ENCODE measurements at places on chromosomes 4 and X. TPM values are rescaled to one million over a fixed set of nuclear protein-coding genes. Genes with fewer than 3 reads are reported as not detected.
A peak's percentile ranks its signal among the peaks of the same experiment; 100 is the strongest.

The DGAT2L6 gene
- total RNA-seq, result not detected

The GPR173 gene
- total RNA-seq, result 0.49 TPM

DNA sequence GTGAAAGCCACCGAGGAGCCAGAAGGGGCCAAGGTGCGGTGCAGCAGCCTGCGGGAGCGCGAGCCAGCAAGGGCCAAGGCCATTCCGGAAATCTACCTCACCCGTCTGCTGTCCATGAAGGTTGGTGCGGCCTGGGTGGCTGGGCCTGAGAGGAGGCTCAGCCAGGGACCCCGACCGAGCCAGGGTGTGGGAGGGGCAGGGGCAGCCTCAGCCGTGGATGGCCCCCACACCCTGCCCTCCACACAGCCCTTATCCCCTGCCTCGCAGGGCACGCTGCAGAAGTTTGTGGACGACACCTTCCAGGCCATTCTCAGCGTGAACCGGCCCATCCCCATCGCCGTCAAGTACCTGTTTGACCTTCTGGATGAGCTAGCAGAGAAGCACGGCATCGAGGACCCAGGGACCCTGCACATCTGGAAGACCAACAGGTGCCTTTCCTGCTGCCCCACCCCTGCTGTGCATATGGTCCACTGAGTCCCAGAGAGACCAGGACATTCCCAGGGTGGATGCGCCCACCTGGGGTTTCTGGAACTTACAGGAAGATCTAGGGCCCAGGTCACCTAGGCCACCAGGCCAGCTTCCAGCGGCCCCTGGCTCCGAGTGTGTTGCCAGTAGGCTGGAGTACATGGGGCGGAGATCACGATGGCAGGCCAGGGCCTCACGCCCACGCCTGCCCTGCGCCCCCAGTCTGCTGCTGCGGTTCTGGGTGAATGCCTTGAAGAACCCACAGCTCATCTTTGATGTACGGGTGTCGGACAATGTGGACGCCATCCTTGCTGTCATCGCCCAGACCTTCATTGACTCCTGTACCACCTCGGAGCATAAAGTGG lies 3.4 kb upstream of the SRPK3 start:
- H3K36me3 ChIP-seq, result no peaks in the 10 kb centered on the region
- no peaks in the 10 kb centered on the region for H3K4me1 ChIP-seq
- no peak overlapping the region for H3K4me3 ChIP-seq
- DNase-seq, result no peak
- H3K27me3 ChIP-seq, result no peaks in the 10 kb centered on the region

The IL2 gene
- total RNA-seq, result not detected

The CT45A5 gene
- not detected for total RNA-seq

The FAM236A gene
- total RNA-seq, result not detected

The MAP3K15 gene
- 1.5 TPM for total RNA-seq

GRCh38 chrX:12770440-12770839 lies 20.8 kb upstream of the PRPS2 start:
- no peak overlapping the region for H3K27ac ChIP-seq
- DNase-seq, result no peak
- no peak overlapping the region for H3K4me3 ChIP-seq
- no peaks in the 10 kb centered on the region for H3K36me3 ChIP-seq
- H3K4me1 ChIP-seq, result no peaks in the 10 kb centered on the region

DNA sequence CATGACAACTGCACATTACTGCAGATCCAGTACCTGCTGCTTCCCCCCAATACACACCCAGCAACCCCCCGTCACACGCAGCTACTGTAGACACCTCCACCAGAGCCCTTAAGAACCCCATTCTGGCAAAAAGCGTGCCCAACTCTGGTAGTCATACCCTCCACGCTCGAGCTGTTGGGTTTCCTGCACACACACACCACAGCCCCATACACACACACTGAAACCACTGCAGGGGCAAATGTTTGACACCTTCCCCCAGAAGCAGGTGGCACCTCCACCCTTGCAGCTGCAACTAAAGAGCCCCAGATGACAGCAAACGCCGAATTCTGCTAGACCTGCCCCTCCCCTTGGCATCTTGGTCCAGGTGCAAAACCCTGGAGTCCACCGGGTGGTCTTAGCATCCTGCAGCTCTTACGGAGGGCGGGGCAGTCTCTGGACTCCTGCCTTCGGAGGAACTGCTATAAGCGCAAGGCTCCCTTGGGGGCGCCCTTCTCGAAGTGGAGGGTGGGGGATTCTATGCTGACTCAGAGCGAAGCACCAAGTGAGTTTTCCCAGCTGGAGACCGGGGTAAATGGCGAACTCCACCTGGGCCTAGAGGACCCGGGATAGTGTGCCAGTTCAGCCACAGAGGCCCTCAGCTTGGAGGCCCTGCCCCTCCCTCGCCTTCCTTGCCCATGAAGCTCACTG lies 1.5 kb downstream of the FRMPD3 start:
- no peaks in the 10 kb centered on the region for H3K36me3 ChIP-seq
- no peak overlapping the region for H3K4me3 ChIP-seq
- no peaks in the 10 kb centered on the region for H3K27me3 ChIP-seq
- H3K4me1 ChIP-seq, result no peaks in the 10 kb centered on the region

DNA sequence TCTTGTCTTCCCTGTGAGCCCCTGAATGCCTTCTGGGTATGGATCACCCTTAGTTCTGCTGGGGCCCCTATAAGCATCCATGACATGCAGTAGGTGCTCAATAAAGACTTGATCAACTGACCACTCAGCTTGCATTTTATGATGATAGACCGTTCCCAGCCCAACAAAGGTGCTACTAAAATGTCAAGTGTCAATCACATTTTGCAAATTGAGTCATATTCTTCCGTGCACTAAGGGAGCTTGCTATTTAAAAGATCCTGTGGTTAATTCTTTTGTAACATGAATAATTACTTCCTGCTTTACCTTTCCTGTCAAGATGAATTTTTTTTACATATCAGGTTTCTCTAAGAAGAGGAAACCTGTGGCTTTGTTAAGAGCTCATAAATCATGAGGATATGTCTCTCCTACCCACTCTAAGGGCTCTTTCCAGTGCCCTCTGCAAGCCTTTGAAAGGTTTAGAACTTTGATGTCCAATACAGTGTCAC lies 47.6 kb downstream of the SH3KBP1 start:
- no peaks in the 10 kb centered on the region for H3K27me3 ChIP-seq
- no peak overlapping the region for H3K27ac ChIP-seq
- no peak for DNase-seq
- no peaks in the 10 kb centered on the region for H3K36me3 ChIP-seq
- H3K4me1 ChIP-seq, result peaks cover 2% of the 10 kb centered on the region

The ZFP92 gene
- total RNA-seq, result 2.7 TPM

DNA sequence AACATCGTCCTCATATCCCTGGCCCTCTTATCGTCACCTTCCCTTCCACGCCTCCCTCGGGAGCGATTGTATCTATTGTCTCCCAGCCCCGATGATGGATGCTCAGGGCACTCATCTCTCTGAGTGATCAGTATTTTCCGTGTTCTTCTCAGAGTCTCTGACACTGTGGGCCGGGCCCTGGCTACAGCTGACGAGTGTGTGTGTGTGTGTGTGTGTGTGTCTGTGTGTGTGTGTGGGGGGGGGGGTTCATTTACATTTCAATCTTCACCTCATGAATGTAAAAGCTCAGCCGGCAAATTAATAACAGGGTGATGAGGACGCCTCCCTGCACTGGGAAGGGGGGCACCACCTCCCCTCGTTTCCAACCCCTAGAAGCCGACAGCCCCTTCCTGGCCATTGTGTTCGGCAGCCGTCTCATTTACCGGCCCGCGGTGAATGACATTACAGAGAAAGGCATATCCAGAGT lies 159.5 kb downstream of the SHOX start:
- no peaks in the 10 kb centered on the region for H3K36me3 ChIP-seq
- H3K4me3 ChIP-seq, result no peak overlapping the region
- H3K27ac ChIP-seq, result no peak overlapping the region
- H3K27me3 ChIP-seq, result no peaks in the 10 kb centered on the region
- no peak for DNase-seq

GRCh38 chrX:17369309-17369708 lies 5.7 kb upstream of the NHS start:
- H3K27ac ChIP-seq, result no peak overlapping the region
- no peaks in the 10 kb centered on the region for H3K4me1 ChIP-seq
- DNase-seq, result no peak
- H3K27me3 ChIP-seq, result no peaks in the 10 kb centered on the region
- H3K4me3 ChIP-seq, result no peak overlapping the region

GRCh38 chr4:2432991-2433530 lies 14.3 kb downstream of the CFAP99 start:
- H3K27me3 ChIP-seq, result no peaks in the 10 kb centered on the region
- H3K36me3 ChIP-seq, result no peaks in the 10 kb centered on the region
- no peak overlapping the region for H3K4me3 ChIP-seq
- H3K27ac ChIP-seq, result no peak overlapping the region

- no peaks in the 10 kb centered on the region for H3K27me3 ChIP-seq
- H3K27ac ChIP-seq, result no peak overlapping the region
- peaks cover 8% of the 10 kb centered on the region for H3K4me1 ChIP-seq
These were observed 40.4 kb downstream of the CPEB2 start for GRCh38 chr4:15042529-15043167.

The HSFX1 gene
- not detected for total RNA-seq

The CWH43 gene
- 1.2 TPM for total RNA-seq

- no peaks in the 10 kb centered on the region for H3K36me3 ChIP-seq
- no peaks in the 10 kb centered on the region for H3K27me3 ChIP-seq
These were observed 44.3 kb downstream of the IGFBP7 start for GRCh38 chr4:57065730-57066482.

GRCh38 chr4:73383452-73383851 lies 20.6 kb upstream of the ALB start:
- no peaks in the 10 kb centered on the region for H3K27me3 ChIP-seq
- H3K36me3 ChIP-seq, result no peaks in the 10 kb centered on the region
- no peak overlapping the region for H3K4me3 ChIP-seq
- no peak overlapping the region for H3K27ac ChIP-seq
- H3K4me1 ChIP-seq, result no peaks in the 10 kb centered on the region

The STS gene
- total RNA-seq, result 8.7 TPM

- no peak for DNase-seq
- H3K27me3 ChIP-seq, result no peaks in the 10 kb centered on the region
- H3K36me3 ChIP-seq, result no peaks in the 10 kb centered on the region
- no peak overlapping the region for H3K4me3 ChIP-seq
- no peak overlapping the region for H3K27ac ChIP-seq
These were observed 129.4 kb upstream of the TENM3 start for GRCh38 chr4:182113779-182114178.

- H3K27ac ChIP-seq, result no peak overlapping the region
- H3K4me1 ChIP-seq, result no peaks in the 10 kb centered on the region
- no peaks in the 10 kb centered on the region for H3K27me3 ChIP-seq
- no peak for DNase-seq
These were observed 235.1 kb upstream of the CPEB2 start for GRCh38 chr4:14767142-14767541.

- no peak overlapping the region for H3K27ac ChIP-seq
- H3K36me3 ChIP-seq, result no peaks in the 10 kb centered on the region
- H3K27me3 ChIP-seq, result no peaks in the 10 kb centered on the region
- no peak for DNase-seq
These were observed 24.1 kb upstream of the MAGEC1 start for GRCh38 chrX:141879616-141880015.

DNA sequence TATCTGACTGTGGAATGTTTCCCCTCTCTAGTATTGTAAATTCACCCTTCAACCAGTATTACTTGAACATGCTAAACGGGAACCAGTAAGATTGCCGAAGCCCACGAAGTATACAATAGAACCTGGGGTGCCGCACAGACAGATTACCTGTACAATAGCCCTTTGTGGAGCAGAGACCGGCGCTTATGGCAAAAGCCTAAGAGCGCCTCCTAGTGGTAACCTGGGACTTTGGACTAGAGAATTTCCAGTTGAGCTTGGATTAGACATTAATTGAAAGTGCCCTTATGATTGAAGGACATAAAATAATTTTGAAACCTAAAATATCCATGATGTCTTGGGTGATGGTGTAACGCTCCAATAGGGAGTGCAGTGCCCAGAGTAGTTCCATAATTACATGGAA lies 14.1 kb downstream of the ZNF157 start:
- H3K36me3 ChIP-seq, result no peaks in the 10 kb centered on the region
- no peak overlapping the region for H3K4me3 ChIP-seq
- no peak overlapping the region for H3K27ac ChIP-seq

The MMAA gene
- total RNA-seq, result 10.5 TPM

- no peaks in the 10 kb centered on the region for H3K4me1 ChIP-seq
- H3K27me3 ChIP-seq, result no peaks in the 10 kb centered on the region
- no peak for DNase-seq
- H3K4me3 ChIP-seq, result no peak overlapping the region
- H3K27ac ChIP-seq, result peak overlapping the region; percentile 11
These were observed 5.7 kb downstream of the CYBB start for GRCh38 chrX:37785569-37785968.

GRCh38 chrX:12443534-12444098 lies 305.3 kb downstream of the FRMPD4 start:
- no peak overlapping the region for H3K4me3 ChIP-seq
- no peaks in the 10 kb centered on the region for H3K27me3 ChIP-seq
- no peak for DNase-seq
- H3K36me3 ChIP-seq, result no peaks in the 10 kb centered on the region
- no peaks in the 10 kb centered on the region for H3K4me1 ChIP-seq

GRCh38 chr4:173516621-173517524 lies 13.2 kb downstream of the HAND2 start:
- DNase-seq, result peak; percentile 79
- no peak overlapping the region for H3K27ac ChIP-seq

DNA sequence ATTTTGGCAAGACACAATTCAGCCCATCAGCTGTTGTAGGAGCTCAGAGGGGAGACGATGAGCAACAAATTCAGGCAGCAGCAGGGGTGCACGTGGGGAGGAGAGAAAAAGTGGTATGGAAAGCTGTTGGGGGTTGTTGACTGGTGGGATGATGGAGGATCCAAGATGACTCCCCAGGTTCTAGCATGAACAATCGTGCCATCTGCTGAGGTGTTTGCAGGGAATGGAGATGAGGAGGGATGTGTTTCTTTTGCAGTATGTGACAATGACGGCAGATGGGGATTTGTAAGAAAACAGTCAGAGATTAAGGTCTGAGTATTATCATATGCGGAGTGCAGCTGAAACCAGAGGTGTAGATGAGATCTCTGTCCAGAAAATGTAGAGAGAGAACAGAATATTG lies 63.3 kb downstream of the SEL1L3 start:
- H3K4me1 ChIP-seq, result no peaks in the 10 kb centered on the region
- no peak overlapping the region for H3K27ac ChIP-seq
- H3K27me3 ChIP-seq, result no peaks in the 10 kb centered on the region
- H3K36me3 ChIP-seq, result peaks cover 12% of the 10 kb centered on the region

GRCh38 chrX:54030329-54030728 lies 13.9 kb downstream of the PHF8 start:
- DNase-seq, result no peak
- no peak overlapping the region for H3K4me3 ChIP-seq
- peaks cover 2% of the 10 kb centered on the region for H3K36me3 ChIP-seq
- no peaks in the 10 kb centered on the region for H3K4me1 ChIP-seq
- H3K27me3 ChIP-seq, result no peaks in the 10 kb centered on the region
